Stimulated activated CD8-positive, alpha-beta memory T cell treated with anti-CD3 and anti-CD28 coated beads, Interleukin-7, amount 100 ng/mL, for 4 hours (primary cell): ENCODE measurements at places on chromosomes 1 and 21.

GRCh38 chr1:183106746-183107145 is 79.3 kb upstream of the LAMC2 start:
- no peak for DNase-seq

DNA sequence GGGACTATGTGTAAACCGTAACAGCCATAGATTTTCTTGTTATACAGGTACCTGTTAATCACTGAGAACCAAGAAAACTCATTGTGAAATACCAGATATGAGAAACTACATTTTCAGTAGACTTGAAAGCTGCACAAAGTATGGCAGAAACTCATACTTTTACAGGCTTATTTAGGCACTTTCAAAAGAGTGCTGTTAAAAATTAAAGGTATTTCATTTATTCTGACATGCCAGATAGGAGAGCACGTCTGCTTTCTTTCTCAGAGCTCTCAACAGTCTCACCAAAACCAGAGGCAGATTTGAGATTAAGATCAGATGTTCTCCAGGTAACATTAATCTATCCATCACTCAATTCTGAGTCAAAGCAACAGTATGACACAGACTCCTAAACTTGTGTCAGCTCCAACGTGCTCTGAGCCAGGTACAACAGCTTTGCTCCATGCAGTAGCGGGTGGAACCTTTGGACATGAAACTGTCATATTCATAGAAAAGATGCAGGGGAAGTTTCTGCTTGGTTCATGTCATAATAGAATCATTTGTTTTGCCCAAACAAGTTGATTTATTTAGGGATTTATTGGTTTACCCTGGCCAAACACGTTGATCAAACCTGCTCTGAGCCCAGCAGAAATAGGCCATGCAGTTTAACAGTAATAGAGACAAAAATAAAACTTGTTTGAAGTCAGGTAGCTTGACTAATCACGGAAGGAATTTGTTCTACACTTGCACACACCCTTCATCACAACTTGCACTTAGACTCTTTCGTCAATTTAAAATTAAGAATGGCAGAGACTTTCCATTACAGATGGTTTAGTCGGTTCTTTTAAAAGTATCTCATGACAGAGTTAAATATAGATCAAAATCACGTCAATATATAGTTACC is 20.8 kb upstream of the TSNAX start:
- no peak for DNase-seq

- DNase-seq, result no peak
Observed at GRCh38 chr1:221998186-221998612, 256.3 kb upstream of the DUSP10 start.

- DNase-seq, result no peak
Observed at GRCh38 chr1:15213341-15213821, 33.6 kb upstream of the FHAD1 start.

DNA sequence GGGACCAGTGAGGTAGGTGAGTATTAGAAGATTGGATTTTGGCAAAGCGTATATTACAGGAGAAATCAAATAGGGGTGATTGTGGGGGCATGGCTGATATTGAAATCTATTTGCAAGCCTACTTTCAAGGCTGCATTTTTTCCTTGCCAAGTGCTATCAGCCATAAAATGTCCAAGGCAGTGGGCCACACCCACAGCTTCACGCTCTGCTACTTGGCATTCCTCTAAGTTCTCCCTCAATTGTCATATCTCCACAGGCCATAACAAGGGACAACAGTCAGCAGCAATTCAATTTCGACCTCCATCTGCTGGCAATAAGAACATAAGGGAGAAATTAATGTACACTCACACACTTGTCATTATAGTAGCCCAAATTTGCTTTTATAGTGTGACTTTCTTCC is 667.1 kb upstream of the PKN2 start:
- no peak for DNase-seq
